ENCODE measurements at places on chromosomes 6 and 20.
A peak's percentile ranks its signal among the peaks of the same experiment; 100 is the strongest.

GRCh38 chr6:111572216-111572706 lies 33.4 kb downstream of the TRAF3IP2 start:
- DNase-seq = no peak

DNA sequence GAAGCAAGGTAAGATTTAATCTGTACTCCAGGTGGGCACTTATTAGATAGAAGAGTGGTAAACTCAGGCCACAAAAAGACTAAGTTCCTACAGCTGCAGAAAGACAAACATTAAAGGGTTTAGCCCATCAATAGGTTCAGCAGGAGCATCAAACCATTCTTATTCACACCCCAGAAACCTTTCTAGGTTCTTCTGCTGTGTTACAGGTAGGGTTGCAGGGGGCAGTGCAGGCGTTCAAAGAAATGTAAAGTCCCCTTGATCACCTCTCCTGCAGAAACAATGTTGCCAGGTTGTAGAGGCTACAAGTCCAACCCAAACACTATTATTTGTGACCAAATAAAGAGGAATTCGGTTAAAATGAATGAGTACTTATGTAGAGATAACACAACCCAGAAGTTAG lies 31.8 kb downstream of the PHACTR1 start:
- no peak for DNase-seq

- no peak for DNase-seq
These were observed 24.5 kb upstream of the CD83 start for GRCh38 chr6:14092838-14093789.

DNA sequence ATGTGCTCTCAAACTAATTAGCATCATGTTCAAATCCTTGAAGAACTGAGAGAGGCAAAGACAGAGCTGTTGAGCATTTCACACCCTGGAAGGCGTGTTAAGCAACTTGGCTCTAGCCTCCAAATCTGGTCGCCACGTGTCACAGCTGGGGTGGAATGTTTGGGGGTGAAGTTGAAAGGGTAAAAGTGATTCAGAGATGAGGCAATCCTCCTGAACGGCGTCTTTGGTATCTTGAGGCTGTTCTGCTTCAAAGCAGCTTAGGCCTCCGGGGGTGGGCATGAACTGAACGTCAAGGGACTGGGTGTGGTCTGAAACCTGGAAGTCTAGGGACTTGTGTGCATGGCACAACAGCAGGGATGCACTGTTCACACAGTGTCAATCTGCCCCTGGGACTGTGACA lies 62.3 kb downstream of the TRAM2 start:
- DNase-seq = no peak

- no peak for DNase-seq
These were observed 87.7 kb downstream of the TRMT6 start for GRCh38 chr20:5862703-5863039.

- no peak for DNase-seq
These were observed 17.0 kb downstream of the AKIRIN2 start for GRCh38 chr6:87684895-87685654.

- DNase-seq = peak; percentile 17
These were observed 126.7 kb downstream of the UNC5CL start for GRCh38 chr6:40912158-40912946.

GRCh38 chr6:69349771-69350170 lies 447.0 kb downstream of the LMBRD1 start:
- DNase-seq = no peak

GRCh38 chr6:54072635-54073313 lies 38.5 kb upstream of the MLIP start:
- DNase-seq = no peak

DNA sequence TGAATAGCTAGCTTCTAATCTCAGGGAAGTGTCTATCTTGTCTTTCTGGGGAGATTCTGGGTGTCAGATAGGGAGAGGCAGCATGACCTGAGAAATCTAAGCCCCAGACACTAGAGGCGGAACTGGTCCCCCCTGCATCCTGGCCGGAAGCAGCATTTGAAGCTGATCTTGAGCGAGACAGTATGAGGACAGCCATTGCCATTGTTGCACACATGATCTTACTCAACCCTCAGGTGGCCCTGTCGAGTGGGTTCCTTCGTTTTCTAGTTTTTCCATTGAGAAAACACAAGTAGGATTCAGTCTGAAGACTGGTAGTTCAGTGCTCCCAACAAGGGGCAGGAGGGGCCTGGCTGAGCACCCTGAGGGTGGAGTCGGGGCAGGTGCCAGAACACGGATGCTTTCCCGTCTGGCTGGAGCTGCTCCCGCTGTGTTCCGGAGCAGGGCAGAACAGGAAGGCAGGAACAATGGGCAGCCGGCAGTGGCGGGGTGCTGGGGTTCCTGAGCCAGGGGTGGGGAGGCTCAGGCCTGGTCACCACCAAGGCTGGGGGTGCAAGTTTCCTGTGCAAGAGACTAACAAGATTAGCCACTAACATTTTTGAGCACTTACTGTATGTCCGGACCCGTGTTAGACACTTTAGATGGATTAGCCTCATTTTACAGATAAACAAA lies 7.9 kb upstream of the SDCBP2 start:
- DNase-seq = no peak

DNA sequence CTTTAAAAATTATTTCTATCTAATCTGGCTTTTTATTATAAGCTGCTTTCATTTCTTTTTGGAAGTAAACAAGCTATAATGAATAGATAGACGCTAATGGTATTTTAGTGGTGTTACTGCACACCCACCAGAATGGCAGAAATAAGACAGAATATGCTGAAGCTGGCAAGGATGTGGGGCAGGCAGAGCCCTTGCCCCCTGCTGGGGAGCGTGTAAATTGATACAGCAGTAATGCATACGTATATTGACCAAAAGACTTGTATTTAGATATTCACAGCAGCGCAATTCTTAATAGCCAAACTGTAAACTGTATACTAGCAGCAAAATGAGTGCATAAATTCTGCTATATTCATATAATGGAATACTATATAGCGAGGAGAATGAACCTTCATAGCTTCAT lies 35.3 kb downstream of the TMEM181 start:
- peak; percentile 28 for DNase-seq

GRCh38 chr6:150266963-150267685 lies 101.7 kb upstream of the IYD start:
- DNase-seq = no peak

- DNase-seq = no peak
These were observed 307.2 kb downstream of the SOX4 start for GRCh38 chr6:21900730-21901129.

DNA sequence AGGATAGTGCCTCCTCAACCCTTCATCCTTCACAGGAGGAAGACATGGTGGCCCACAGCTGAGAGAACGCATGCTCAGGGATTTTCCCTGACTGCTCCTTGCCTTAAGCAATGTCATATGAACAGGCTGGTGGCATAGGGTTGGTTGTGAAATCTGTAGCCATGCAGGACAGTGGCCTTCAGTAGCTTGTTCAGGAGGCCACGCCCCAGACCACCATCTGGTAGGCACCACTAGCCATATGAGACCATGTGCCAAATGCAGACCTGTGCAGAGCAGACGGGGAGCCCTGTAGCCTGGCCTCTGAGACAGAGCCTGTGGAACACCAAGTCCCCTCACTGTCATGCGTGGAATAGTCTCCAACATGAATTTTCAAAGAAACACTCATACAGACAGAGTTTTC lies 76.5 kb downstream of the ADTRP start:
- no peak for DNase-seq

DNA sequence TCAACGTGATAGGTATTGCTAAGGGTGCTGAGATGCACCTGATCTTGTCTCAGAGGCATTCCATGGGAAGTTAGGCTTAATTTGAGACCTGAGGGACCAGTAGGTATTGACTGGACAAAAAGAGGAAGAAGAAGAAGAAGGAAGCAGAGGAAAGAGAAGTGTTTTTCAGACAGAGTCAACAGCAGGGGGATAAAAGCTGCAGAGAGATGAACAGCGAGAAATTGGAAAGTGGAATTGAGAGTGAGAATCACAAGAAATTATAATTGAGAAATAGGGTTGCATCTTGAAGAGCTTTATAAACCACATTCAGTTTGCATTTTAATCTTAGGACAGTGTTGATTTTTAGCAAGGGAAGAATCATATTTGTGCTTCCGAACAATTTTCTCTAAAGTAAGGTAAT lies 254.0 kb downstream of the CD83 start:
- DNase-seq = no peak

GRCh38 chr20:2521369-2522305 lies 12.9 kb upstream of the ZNF343 start:
- peak; percentile 42 for DNase-seq

DNA sequence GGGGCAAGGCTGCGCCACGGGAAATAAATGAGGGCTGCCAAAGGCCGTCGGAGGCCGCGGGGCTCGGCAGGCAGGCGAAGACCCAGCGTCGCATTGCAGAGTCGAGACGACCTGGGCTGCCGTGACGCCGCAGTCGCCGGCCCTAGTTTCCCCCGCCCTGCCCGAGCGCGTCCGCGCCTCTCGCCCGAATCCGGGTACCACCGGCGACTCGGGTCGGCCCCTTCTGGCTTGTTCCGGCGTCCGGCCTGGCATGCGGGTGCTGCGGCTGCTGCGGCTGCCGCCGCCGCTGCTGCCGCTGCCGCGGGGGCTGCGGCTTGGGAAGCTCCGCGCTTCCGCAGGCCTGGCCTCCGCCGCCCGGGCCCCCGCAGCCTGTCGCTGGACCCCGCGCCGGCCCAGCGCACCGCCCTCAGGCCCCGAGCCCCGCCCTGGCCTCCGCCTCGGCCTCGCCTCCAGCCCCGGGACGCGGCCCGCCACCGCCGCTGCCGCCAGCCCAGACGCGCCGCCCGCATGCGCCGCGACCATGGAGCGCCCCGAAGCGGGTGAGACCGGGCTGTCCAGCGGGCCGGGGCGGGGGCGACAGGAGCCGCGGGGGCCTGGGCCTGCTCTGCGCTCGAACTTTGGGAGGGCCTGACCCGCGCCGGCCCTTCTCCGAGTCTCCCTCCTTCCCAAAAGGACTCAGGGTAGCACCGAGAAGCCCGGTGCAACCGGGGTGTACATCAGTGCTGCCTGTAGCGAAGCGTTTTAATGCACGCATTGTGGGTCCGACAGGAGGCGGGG lies at the start of gene AKAP7:
Gene AKAP7 (plus strand): TSS at position 224 of the 777 bp plus-strand sequence. CDS start 297 bp downstream, at position 521.
- DNase-seq = no peak

DNA sequence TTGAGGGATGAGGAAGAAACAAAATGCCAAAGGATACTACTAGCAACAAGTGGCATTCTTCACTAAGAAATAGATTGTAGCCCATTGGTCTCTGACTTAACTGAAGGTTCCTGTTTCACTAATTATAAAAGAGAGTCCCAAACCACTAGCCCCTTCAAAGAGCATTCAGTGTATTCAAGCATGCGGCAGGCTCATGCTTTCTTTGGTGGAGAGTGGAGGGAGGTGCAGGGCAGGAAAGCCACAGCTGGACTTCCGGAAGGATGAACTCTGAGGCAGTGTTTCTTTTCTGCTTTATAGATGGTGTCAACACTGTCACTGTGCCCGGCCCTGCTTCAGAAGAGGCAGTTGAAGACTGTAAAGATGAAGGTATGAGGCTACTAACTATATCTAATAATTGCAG lies 636.1 kb downstream of the KIF16B start:
- DNase-seq = no peak

DNA sequence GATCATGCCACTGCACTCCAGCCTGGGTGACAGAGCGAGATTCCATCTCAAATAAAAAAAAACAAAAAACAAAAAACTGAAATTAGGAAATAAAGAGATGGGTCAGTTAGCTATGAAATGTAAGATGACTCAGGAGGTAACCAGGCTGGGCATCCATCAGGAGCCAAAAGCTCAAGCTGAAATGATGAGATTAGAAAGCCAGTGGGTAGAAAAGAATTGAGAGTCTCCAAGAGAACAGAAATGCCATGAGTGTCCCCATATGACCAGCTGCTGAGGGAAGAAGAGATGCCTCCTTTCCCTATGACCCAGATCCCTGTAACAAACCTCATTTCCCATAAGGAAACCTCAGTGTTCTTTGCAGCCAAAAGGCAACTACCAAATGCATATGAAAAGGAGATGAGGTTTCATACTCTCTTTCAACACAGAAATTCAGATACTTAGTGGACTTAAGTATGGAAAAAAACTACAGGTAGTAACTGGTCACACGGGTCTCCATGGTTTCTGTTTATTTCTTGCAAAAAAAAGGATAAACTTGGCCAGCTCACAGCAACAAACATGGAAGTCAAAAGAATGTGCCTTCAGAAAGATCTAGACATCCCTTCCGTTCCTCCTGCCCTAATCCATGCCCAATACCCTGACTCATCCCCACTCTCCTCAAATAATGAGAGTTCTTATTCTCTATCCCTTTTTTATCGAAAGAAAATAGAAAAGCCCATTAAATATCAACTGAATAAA lies 8.1 kb downstream of the ARHGAP18 start:
- DNase-seq = no peak

- DNase-seq = no peak
These were observed 229.6 kb downstream of the SAMD5 start for GRCh38 chr6:147738099-147738498.

DNA sequence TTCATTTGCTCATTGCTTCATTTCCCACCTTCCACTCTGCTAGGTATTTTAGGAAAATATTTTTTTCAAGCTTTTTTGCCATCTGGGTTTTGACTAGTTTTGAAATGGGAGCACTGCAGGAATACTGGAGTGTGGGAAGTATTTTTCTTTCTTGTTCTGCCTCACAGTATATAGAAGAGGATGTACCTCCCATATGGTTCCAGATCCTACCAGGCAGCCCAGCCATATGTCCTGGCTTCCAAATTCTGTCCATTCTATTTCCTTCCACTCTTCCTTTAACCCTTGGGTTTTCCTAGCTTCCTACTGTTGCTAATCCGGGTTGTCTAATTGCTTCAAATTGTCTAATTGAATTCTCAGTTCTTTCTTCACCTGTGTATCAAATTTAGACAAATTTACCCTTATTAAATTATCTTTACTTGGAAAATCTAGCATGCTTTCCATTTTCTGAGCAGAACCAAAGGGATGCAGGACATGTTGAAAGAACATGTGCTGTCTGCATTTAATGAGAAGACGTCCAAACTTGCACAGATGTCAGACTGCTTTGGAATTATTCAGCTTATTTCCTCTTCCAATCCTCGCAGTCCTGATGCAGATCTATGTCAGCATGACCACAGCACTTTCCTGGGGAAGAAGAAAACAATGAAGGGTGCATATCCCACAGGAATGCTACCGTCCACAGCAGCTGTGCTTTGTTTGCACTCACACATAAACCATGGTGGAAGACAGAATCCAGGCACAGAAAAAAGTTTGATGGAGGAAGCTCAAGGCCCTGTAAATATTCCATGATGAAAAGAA lies 1273.9 kb upstream of the MAP3K7 start:
- no peak for DNase-seq
